ENCODE measurements at places on chromosomes 5 and 9.

- no peak overlapping the region for H3K4me3 ChIP-seq
- no peaks in the 10 kb centered on the region for H3K36me3 ChIP-seq
- no peak overlapping the region for H3K27ac ChIP-seq
- H3K27me3 ChIP-seq, result peaks cover 2% of the 10 kb centered on the region
These were observed 163.7 kb downstream of the ESM1 start for GRCh38 chr5:54821445-54822323.

- H3K36me3 ChIP-seq, result peaks cover 13% of the 10 kb centered on the region
- DNase-seq, result peak; percentile 58
- H3K27ac ChIP-seq, result peak overlapping the region; percentile 95
These were observed 557 bp downstream of the GNG10 start for GRCh38 chr9:111661802-111662521.

GRCh38 chr5:30650311-30650710 lies 543.2 kb upstream of the CDH6 start:
- no peak for DNase-seq
- H3K27ac ChIP-seq, result no peak overlapping the region
- H3K27me3 ChIP-seq, result no peaks in the 10 kb centered on the region
- H3K4me1 ChIP-seq, result no peaks in the 10 kb centered on the region

DNA sequence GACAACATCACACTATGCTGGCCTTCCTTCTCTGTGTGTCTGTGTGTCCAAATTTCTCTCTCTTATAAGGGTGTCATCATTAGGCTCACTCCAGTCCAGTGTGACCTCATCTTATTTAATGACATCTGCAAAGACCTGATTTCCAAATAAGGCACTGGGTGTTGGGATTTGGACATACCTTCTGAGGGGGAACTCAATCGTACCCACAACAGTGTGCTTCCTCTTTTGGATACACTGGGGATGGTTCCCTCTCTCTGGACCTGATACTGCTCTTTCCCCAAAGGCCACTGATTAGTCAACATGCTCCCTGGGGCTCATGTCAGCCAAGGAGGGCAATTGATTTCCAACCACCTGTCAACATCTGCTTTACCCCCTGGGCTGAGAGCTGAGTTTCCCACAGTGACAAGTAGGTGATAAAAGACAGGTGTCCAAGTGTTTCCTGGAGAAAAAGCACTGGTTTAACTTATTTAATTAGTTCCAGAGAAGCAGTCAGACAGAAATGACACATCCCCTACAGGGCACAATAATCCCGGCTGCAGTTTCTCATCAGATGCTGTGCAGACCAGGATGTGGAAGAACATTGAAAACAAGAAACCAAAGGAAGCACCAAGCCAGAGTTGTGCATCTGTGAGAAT lies 17.8 kb upstream of the CEP72 start:
- H3K4me3 ChIP-seq, result no peak overlapping the region
- DNase-seq, result no peak
- H3K27ac ChIP-seq, result no peak overlapping the region
- peaks cover 3% of the 10 kb centered on the region for H3K4me1 ChIP-seq
- H3K36me3 ChIP-seq, result no peaks in the 10 kb centered on the region

- peaks cover 59% of the 10 kb centered on the region for H3K4me1 ChIP-seq
- no peaks in the 10 kb centered on the region for H3K27me3 ChIP-seq
- no peak for DNase-seq
These were observed 2.6 kb downstream of the VDAC1 start for GRCh38 chr5:134001938-134002731.

DNA sequence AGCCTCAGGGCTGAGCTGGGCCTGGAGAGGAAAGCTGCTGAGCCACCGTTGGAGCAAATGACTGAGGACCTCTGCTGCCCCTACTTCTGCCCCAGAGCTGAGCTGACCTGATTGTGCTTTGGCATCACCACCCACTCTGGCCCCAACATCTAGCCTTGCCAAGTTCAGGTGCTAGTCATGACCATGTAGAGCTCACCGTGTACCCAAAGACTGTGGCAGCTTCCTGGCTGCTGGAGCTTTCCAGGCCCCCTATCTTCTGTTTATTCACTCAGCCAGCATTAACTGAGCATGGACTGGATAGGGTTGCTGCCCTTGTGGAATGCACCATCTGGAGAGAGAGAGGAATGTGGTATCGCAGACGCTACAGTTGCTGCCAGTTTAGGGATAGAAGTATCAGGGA lies 49.1 kb downstream of the JADE2 start:
- no peak overlapping the region for H3K4me3 ChIP-seq
- peaks cover 52% of the 10 kb centered on the region for H3K36me3 ChIP-seq
- no peak overlapping the region for H3K27ac ChIP-seq
- no peaks in the 10 kb centered on the region for H3K27me3 ChIP-seq

All from activated CD4-positive, alpha-beta T cell treated with anti-CD3 and anti-CD28 coated beads for 36 hours (primary cell).